Amygdala (tissue), 56 donors: ENCODE measurements at places on chromosomes 11 and 22.

- peak; percentile 41 for DNase-seq
Observed at GRCh38 chr11:125348674-125349309, 147.3 kb downstream of the FEZ1 start.

- no peak for DNase-seq
Observed at GRCh38 chr22:40982482-40983385, 31.6 kb downstream of the RBX1 start.

GRCh38 chr11:43837879-43838278 is 42.8 kb upstream of the ALKBH3 start:
- no peak for DNase-seq

- DNase-seq: no peak
Observed at GRCh38 chr22:20514658-20515406, 7.4 kb downstream of the MED15 start.
